Testis (tissue), 5 donors: ENCODE measurements at places on chromosomes 6 and 20.
A peak's percentile ranks its signal among the peaks of the same experiment; 100 is the strongest.

GRCh38 chr20:44609516-44610312, 27.3 kb downstream of the PKIG start:
- peak; percentile 94 for DNase-seq

DNA sequence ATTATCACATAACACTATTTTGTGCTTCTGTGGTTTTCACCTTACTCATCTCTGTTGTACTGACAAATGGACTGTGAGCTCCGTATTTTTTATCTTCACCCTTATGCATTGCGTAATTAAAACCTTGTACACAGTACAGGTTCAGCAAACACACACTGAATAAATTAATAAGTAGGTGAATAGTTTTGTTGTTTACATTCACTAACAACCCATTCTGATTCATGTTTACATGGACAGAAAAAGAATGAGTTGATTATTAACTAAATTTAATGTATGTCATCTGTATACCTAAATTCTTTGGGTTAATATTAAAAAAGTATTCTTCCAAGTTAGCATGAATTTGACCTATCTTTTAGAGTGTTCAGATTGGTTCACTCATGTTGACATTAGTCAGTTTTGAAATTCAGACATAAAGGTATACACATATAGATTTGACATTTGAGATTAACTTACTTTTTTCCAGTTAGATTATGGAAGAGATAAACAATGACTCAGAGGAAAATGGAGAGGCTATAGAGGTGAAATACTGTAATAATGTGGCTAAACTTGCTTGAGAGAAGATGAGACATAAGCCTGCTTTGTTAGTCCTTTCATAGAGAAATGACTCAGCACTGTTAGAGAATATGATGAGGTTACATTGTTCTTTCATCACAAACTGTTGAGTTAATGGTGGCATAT, 541.7 kb upstream of the FLRT3 start:
- DNase-seq: no peak

GRCh38 chr6:95232446-95232845, 344.9 kb upstream of the MANEA start:
- no peak for DNase-seq

GRCh38 chr20:19284400-19285178, 72.1 kb downstream of the SLC24A3 start:
- no peak for DNase-seq

DNA sequence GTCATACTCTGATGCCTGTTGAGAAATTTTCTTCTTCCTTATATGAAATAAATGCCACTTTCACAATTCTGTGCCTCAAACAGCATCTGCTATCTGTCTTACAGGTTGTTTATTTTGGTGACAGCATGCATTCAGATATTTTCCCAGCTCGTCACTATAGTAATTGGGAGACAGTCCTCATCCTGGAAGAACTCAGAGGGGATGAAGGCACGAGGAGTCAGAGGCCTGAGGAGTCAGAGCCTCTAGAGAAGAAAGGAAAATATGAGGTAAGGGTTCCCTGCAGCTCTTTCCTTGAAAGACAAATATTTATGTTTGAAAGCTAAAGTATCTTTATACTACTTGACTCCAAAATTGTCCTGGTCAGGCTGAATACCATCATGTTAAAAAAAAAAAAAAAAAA, 15.8 kb downstream of the TSPYL4 start:
- DNase-seq: no peak

GRCh38 chr20:48348022-48348421, 479.8 kb downstream of the PREX1 start:
- no peak for DNase-seq

DNA sequence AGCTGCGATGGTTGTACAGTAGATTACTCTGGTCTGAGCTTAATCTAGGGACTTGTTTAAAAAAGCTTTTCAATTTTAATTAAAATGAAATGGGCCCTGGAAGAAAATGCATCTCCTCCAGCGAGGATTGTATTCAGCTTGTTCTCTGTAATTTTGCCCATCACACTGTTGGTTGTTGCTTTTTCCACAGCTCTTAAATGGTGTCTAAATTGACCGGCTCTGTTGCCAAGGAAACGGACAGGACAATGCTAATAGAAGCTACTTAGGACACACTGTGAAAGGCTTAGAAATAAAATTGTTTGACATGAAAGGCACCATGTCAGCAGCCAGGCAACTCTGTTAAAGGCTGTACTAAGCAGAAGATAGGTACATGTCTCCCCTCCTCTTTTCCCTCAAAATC, 116.7 kb upstream of the NRSN1 start:
- no peak for DNase-seq

GRCh38 chr6:16519265-16520242, 241.7 kb downstream of the ATXN1 start:
- no peak for DNase-seq

DNA sequence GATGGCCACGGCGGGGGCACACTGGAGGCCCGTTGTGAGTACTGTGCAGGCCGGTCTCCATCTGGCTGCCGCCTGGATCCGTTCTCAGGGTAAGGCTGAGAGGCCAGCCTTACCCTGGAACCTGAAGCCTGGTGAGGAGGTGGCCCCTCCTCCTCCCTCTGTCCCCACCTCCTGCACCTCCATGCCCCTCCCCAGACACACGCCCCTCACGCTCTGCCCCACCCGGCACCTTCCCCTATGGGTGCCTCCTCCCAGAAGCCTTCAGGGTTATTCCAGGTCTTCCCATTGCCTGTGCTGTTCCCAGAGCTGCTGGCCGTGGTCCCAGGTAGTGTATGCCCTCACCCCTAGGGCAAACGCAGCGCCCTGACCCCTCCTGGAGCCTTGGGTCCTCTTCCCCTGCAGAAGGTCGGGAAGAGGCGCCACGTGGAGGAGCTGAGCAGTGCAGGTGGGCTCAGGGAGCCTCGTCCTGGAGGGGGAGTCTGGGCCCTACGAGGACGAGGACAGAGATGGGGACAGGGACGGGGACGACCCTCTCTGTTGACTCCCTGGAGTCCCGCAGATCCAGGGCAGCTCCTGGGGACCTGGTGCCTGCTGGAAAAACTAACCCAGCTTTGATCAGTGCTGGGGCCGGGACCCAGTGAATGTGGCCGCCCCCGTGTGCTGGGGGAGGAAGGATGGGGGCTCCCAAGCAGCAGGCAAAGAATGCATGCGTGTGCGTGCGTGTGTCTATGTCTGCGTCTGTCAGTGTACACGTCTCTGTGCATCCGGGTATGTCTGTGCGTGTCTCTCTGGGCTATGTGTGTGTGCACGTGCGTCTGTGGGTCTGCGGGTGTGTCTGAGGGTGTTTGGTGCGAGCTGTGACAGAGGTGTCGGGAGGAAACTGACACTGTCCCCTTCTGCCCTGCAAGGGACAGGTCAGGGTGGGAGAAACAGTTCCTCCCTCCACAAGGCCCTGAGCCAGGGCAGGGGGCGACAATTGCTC, 8.2 kb upstream of the HRH3 start:
- no peak for DNase-seq

GRCh38 chr6:166439366-166440091, 56.8 kb upstream of the MPC1 start:
- no peak for DNase-seq

DNA sequence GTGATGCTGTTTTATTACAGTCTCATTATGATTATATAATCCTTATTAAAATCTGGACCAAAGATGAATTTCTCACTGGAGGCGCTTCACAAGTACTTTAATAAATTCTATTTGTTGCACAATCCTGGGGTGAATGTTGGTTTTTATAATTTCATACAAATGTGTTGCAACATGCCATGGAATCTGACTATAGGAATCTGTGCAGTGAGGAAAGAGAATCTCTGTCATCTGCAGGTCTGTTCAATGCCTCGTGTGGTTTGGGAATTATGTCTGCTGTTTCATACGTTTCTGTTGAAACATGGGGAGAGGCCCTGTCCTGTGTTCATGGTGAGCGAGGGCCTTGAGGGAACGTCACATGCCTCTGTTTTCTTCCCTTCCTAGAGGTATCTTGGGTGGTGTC, 277.3 kb downstream of the CDH4 start:
- no peak for DNase-seq

- DNase-seq: no peak
These were observed 162.2 kb downstream of the LY86 start for GRCh38 chr6:6750594-6751265.

GRCh38 chr6:86128130-86128814, 485.6 kb upstream of the SYNCRIP start:
- DNase-seq: no peak

DNA sequence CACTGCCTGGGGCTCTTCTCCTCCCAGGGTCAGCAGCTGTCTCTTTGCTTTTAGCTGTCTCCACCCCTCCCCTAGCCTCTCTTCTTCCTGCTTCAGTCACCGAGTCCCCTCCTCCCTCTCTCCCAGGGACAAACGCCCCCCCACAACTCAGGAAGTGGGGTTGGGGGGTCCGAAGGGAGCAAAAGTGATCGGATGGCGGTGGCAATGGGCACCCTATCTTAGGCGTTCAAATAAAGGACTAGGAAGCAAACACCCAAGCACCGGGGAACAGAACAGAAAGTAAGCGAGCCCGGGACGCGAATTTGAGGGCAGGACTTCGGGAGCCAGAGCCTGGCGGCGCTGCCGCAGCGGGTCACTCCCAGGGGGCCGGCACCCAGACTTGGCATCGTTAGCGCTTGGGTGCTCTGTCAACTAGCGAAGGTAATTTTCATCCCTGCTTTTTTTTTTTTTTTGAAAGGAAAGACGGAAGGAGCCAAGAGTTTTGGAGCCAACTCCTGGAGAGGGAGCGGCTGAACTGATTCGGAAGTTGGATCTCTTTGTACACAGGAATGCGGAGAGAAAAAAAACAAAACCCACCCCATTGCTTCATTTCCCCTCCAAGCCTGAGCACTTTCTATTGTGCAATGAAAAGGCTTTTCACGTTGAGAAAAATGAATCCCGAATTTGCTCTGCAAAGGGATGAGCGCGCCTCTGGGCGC, 815 bp upstream of the ITPR3 start:
- peak; percentile 55 for DNase-seq

- no peak for DNase-seq
These were observed 61.1 kb upstream of the SPTLC3 start for GRCh38 chr20:12947691-12948090.

GRCh38 chr6:135867332-135867731, 15.8 kb downstream of the PDE7B start:
- no peak for DNase-seq

GRCh38 chr6:8182902-8183665, 80.7 kb upstream of the EEF1E1 start:
- no peak for DNase-seq

- no peak for DNase-seq
These were observed 72.6 kb downstream of the GJA10 start for GRCh38 chr6:89966913-89967312.

DNA sequence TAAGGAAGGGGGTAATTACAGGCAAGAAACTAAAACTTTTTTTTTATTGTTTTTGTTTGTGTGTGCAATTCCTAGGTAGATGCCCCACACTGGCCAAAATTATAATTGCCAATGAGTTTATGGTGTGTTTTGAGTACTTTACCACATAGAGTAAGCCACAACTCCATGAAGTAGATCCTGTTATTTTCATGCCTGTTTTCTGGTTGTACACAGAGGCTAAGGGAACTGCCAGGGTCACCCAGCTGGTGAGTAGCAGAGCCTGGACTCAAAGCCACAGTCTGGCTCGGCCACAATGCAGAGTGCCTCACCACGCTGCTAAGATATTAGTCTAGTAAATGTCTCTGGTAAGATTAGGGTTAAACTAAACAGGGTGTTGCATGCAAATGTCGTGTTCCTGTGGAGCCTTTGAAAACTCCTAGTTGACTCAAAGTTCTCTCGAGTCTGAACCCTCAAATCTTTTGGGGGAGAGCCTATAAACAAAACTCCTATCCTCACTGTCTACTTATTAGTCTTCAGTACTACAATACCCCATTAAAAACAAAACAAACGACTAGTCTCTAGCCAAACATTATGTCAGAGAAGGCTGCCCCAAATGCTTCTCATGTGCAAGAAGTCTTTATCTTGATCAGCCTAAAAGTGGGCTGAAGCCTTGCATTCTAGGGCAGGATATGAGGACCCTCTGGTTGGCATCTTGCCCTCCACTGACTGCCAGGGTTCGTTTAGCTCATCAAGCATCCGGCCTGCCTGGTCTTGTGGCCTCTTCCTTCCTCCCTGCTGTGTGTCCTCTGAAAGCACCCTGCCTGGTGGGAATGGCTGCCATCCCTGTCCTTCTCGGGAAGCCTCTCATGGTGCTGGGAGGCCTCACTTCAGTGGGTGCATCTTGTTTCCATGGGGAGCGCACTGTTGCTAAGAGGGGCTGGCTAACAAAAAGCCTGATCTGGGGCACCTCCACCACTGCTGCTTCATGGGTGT, 4.2 kb downstream of the DUSP22 start:
- DNase-seq: no peak

DNA sequence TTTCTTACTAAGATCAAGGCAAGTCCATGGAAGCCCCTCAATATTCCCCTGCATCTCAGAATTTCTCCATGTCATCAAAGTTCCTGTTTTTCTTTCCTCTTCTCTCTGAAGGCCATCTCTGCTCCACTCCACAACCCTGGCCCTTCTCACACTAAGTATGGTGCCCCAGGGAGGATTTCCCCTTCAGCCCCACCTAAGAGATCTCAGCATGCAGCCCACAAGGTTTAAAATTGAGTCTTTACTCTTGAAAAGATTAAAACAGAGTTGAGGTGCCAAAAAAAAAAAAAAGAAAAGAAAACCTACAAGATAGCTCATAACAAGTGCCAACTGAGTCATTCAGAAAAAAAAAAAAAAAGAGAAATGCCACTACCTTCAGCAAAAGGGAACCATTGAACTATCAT, 36.5 kb upstream of the TNFAIP3 start:
- no peak for DNase-seq

GRCh38 chr20:44115762-44116644, 71.0 kb downstream of the JPH2 start:
- DNase-seq: no peak

- DNase-seq: no peak
These were observed 357.5 kb downstream of the HDGFL1 start for GRCh38 chr6:22926790-22927354.

- DNase-seq: peak; percentile 36
These were observed 81.8 kb downstream of the KIF16B start for GRCh38 chr20:16491294-16491905.

DNA sequence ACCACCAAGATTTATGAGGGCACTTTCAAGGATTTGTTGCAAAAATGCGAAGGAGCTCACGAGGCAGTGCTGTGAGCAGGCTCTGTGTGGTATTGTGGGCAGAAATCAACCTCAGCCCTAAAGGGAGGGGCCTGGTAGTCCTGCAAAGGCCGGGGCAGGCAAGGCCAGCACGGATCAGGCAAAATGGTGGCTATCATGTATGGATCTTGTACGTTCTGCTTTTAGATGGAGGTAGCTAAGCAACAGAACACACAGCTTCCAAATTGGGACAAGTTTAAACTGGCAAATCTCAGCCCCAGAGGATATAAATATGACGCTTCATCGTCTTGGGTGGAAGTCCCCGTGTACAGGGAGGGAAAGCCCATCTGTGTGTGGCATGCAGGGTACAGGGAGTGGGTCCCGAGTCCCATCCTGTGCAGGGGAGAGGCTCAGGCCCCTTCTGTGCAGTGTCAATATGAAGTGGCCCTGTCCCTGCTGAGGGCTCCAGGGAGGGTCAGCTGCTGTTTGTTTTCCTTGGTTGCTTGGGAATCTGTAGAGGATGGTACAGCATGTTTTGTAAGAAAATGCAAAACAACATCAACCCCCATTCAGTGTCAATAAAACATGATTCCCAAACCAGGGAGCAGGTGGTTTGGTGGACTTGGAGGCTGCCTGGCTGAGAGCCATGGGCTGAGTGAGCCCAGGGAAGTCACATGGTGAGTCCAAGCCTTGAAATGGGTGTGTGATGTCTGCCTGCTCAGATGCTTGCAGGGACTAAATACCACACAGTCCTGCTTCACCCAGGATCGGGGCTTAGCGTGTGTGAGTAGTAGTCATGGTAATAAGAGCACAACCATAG, 113.0 kb downstream of the SYCP2 start:
- DNase-seq: peak; percentile 16

GRCh38 chr6:115456848-115457247, 603.8 kb downstream of the FRK start:
- DNase-seq: no peak

- DNase-seq: no peak
These were observed 643 bp upstream of the SLC35D3 start for GRCh38 chr6:136921381-136921935.
